Chondrocyte (in vitro differentiated cells): ENCODE measurements at places on chromosomes 3 and 15. TPM values are rescaled to one million over a fixed set of nuclear protein-coding genes. Genes with fewer than 3 reads are reported as not detected.

GRCh38 chr3:61595288-61595687 is 33.9 kb downstream of the PTPRG start:
- H3K4me1 ChIP-seq, result peaks cover 20% of the 10 kb centered on the region
- no peak overlapping the region for H3K4me3 ChIP-seq
- DNase-seq, result no peak
- H3K27ac ChIP-seq, result no peak overlapping the region
- no peaks in the 10 kb centered on the region for H3K27me3 ChIP-seq

The SYNPR gene
- total RNA-seq, result not detected in 3 replicates

The GMPS gene
- 56.0 to 66.8 TPM (median 56.4 TPM) in 3 replicates for total RNA-seq

DNA sequence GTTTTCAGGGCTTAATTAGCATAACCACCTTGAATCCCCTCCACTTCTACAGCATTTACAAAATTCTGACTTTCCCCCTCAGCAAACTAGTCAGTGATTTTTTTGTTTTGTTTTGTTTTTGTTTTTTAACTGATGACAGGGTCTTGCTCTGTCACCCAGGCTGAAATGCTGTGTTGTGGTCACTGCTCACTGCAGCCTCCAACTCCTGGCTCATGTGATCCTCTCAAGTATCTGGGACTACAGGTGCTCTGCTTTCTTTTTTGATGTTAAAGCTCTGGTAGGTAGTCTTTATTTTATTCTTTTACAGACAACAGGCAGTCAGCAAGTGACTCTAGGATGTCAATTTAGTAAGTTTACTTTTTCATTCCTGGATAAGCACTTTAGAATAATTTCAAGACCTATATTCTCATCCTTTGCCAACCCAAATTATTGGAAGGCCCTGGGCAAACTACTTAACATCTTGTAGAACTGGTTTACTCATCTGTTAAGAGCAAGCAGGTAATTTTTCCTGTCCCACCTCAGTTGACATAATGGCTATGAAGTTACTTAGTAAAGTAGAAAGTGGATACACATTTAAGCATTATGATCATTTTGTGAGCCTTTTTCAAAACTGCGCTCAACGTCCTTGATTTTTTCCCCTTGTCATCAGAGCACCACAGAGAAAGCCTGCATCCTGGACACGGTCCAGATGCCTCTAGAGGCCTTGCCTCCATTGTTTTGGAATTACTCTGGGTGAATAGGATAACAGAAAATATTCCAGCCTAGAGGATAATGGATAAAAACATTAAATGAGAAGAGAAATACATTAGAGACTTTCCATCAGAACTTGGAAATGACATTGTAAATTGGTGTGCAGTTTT is 69.9 kb upstream of the NDUFB4 start:
- H3K27ac ChIP-seq, result no peak overlapping the region
- no peaks in the 10 kb centered on the region for H3K36me3 ChIP-seq
- H3K4me3 ChIP-seq, result no peak overlapping the region
- no peaks in the 10 kb centered on the region for H3K27me3 ChIP-seq
- DNase-seq, result no peak
- H3K4me1 ChIP-seq, result no peaks in the 10 kb centered on the region

- no peak overlapping the region for H3K27ac ChIP-seq
- H3K4me1 ChIP-seq, result no peaks in the 10 kb centered on the region
- H3K27me3 ChIP-seq, result peaks cover 35% of the 10 kb centered on the region
- no peaks in the 10 kb centered on the region for H3K36me3 ChIP-seq
- no peak overlapping the region for H3K4me3 ChIP-seq
These were observed 71.9 kb upstream of the GOLGA8B start for GRCh38 chr15:34655326-34655725.

The CCK gene
- total RNA-seq, result not detected in 3 replicates

The SNX22 gene
- total RNA-seq, result 0.15 to 0.28 TPM (median 0.27 TPM) in 3 replicates

GRCh38 chr3:113673593-113673992 is 22.8 kb downstream of the USF3 start:
- peaks cover 15% of the 10 kb centered on the region for H3K36me3 ChIP-seq
- H3K4me3 ChIP-seq, result no peak overlapping the region
- peaks cover 11% of the 10 kb centered on the region for H3K4me1 ChIP-seq
- H3K27ac ChIP-seq, result no peak overlapping the region

- H3K4me1 ChIP-seq, result no peaks in the 10 kb centered on the region
- no peak for DNase-seq
- H3K4me3 ChIP-seq, result no peak overlapping the region
- peaks cover 9% of the 10 kb centered on the region for H3K27me3 ChIP-seq
These were observed 29.0 kb downstream of the HAPLN3 start for GRCh38 chr15:88866295-88866881.

GRCh38 chr3:151990696-151991376 is 117.4 kb downstream of the SUCNR1 start:
- no peak for DNase-seq
- no peaks in the 10 kb centered on the region for H3K27me3 ChIP-seq
- no peak overlapping the region for H3K27ac ChIP-seq
- peaks cover 4% of the 10 kb centered on the region for H3K4me1 ChIP-seq

DNA sequence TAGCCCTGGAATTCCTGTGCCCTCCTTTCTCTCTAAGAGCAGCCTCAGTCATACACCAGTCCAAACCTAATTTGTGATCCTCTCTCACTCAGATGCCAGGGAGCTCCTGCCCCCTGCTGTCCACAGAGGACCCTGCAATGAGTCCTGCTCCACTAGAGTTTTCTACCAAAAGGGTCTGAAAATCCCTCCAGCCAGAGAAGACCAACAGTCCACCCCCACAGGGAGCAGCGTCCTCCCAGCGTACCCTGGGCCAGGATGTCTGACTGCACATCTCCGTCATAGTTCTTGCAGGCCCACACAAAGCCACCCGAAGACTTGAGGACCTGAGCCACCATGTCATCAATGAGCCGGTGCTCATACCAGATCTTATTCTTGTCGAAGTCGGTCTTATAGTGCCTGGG is 15.4 kb downstream of the IDH2 start:
- H3K36me3 ChIP-seq, result peaks cover 35% of the 10 kb centered on the region
- peaks cover 9% of the 10 kb centered on the region for H3K4me1 ChIP-seq
- H3K27me3 ChIP-seq, result no peaks in the 10 kb centered on the region
- no peak overlapping the region for H3K27ac ChIP-seq
- no peak overlapping the region for H3K4me3 ChIP-seq

The PDZRN3 gene
- 19.4 to 31.0 TPM (median 20.0 TPM) in 3 replicates for total RNA-seq

- no peak overlapping the region for H3K4me3 ChIP-seq
- H3K36me3 ChIP-seq, result no peaks in the 10 kb centered on the region
- no peak for DNase-seq
- no peaks in the 10 kb centered on the region for H3K4me1 ChIP-seq
- no peak overlapping the region for H3K27ac ChIP-seq
These were observed 157.7 kb upstream of the BCL6 start for GRCh38 chr3:187902936-187903335.

GRCh38 chr3:64813326-64813725 is 125.5 kb upstream of the ADAMTS9 start:
- no peak overlapping the region for H3K27ac ChIP-seq
- H3K4me3 ChIP-seq, result no peak overlapping the region
- H3K4me1 ChIP-seq, result peaks cover 24% of the 10 kb centered on the region
- H3K27me3 ChIP-seq, result peaks cover 2% of the 10 kb centered on the region
- no peaks in the 10 kb centered on the region for H3K36me3 ChIP-seq

DNA sequence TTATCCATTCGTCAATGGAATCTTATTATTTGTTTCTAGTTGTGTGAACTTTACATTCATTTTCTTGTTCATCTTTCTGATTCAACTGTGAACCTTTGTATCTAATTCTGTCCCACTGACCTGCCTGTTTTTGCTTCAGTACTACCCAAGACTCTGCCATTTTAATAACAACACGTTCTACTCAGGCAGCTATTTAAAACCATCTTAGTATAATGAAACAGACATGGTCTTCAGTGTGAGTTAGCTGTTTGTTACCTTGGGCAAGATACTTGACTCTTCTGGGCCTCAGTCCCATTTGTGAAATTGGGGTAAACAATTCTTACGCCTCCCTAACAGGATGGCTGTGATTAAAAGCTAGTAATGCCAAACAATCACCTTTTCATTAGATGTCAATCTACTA is 1.6 kb downstream of the BTBD1 start:
- H3K4me3 ChIP-seq, result peak overlapping the region; percentile 77
- H3K27ac ChIP-seq, result peak overlapping the region; percentile 39
- DNase-seq, result no peak
- no peaks in the 10 kb centered on the region for H3K27me3 ChIP-seq

The HYAL2 gene
- 31.3 to 37.0 TPM (median 36.8 TPM) in 3 replicates for total RNA-seq

DNA sequence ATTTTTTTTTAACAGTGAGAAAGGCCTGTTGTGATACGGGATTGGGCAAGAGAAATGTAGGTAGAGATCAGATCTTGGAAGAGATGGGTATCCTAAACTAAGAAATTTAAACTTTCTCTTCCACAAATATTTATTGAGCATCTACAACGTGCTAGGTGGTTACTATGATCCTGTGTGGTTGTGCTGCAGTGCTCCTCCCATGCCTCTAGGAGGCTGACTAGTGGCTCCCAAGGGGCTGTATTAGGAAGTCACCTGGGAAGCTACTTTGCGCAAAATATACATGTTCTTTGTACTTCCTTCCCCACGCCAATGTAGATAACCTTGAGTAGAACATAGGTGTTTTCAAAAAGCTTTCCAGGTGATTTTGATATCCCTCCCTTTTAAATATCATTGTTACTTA is 27.2 kb downstream of the USP3 start:
- H3K27me3 ChIP-seq, result no peaks in the 10 kb centered on the region
- H3K4me1 ChIP-seq, result peaks cover 18% of the 10 kb centered on the region
- no peak for DNase-seq
- H3K4me3 ChIP-seq, result no peak overlapping the region
- no peaks in the 10 kb centered on the region for H3K36me3 ChIP-seq
- H3K27ac ChIP-seq, result no peak overlapping the region

DNA sequence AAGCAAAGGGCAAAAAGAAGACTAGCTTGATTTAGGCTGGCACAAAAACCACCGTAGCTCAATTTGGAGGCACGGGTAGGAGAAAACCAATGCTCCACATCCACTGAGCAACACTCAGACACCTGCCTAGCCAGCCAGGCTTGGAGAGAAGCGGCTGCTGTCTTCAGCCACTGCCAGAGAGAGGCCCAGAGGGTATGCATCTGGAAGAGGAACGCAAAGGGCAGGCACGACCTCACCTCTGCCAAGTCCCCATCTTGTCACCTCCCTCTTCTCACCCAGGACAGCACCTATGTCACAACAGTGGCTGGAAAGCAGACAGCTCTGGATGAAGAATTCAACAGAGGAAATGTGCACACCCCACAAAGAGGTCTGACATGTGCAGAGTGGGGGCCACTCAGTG is 93.5 kb downstream of the ADAMTS17 start:
- H3K36me3 ChIP-seq, result no peaks in the 10 kb centered on the region
- H3K4me1 ChIP-seq, result peaks cover 17% of the 10 kb centered on the region
- no peaks in the 10 kb centered on the region for H3K27me3 ChIP-seq

The IQCF5 gene
- not detected in 3 replicates for total RNA-seq

DNA sequence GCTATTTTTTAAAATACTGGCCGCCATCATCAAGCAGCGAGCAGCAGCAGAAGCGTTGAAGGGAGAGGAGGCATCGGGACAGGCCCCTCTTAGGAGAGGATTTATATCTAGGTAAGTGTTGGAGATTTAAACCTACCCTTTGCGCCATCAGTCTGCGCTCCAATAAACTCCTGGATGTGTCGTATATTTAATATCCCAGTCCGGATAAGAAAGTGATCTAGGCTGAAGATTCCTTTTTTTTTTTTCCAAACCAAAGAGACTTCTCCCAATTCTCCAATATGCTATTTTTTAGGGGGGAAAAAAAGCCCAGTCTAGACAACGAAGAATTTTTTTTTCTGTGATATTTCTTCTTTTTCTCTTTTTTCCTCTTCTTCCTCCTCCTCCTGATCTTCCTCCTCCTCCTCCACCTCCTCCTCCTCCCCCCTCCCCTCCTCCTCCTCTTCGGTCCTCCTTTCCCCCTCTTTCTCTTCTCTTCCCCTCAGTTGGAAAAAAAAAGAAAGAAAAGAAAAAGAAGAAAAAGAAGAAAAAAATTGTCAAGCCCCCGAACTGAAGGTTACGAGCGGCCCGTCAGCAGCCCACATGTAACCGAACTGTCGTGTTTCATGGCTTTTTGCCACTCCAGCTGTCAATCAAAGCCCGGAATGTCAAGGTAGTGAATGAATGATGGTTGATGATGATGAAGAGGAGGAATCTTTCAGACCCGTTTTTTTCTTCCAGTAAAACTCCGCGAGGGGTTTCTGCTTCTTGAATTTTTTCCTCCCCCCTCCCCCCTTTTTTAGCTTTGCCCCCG is 835 bp downstream of the MEIS2 start:
- H3K4me1 ChIP-seq, result peaks cover 42% of the 10 kb centered on the region
- peak overlapping the region; percentile 100 for H3K27ac ChIP-seq
- peaks cover 16% of the 10 kb centered on the region for H3K27me3 ChIP-seq
- peaks cover 5% of the 10 kb centered on the region for H3K36me3 ChIP-seq
- DNase-seq, result no peak

GRCh38 chr3:177426878-177427495 is 229.7 kb upstream of the TBL1XR1 start:
- H3K4me1 ChIP-seq, result peaks cover 42% of the 10 kb centered on the region
- no peak for DNase-seq
- no peak overlapping the region for H3K27ac ChIP-seq
- H3K36me3 ChIP-seq, result no peaks in the 10 kb centered on the region
- H3K27me3 ChIP-seq, result no peaks in the 10 kb centered on the region

The KCNH8 gene
- not detected in 3 replicates for total RNA-seq

DNA sequence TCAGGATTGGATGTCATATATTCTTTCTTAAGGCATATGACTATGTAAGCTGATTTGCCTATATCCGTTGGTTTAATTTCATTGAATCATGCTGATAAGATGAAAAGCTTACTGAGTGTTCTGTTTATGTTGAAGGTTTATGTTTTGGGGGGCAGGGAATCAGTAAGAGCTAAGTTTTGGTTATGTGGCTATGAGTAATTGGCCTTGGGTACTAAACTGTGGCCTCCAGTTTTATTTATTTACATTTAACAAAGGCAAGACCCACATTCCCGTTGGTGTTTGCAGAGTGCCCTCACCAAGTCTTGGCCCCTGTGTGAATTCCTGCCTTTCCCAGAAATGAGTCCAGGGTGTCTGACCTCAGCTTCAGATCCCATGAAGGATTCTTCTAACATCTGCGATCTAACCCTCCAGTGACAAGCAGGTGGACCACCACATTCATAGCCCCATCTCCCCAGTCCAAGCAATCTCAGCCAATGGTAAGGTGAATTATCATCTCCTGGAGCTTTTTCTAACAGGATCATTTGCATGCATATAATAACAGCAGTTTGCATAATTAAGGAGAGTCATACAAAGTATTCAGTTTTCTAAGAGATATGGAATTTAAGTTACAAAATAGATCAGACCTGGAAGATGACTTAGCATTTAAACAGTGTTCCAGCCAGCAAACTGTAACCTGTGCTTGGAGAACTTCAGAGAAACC is 27.4 kb downstream of the GLDN start:
- H3K27ac ChIP-seq, result no peak overlapping the region
- no peak for DNase-seq
- H3K4me3 ChIP-seq, result no peak overlapping the region
- no peaks in the 10 kb centered on the region for H3K36me3 ChIP-seq
- peaks cover 15% of the 10 kb centered on the region for H3K4me1 ChIP-seq

DNA sequence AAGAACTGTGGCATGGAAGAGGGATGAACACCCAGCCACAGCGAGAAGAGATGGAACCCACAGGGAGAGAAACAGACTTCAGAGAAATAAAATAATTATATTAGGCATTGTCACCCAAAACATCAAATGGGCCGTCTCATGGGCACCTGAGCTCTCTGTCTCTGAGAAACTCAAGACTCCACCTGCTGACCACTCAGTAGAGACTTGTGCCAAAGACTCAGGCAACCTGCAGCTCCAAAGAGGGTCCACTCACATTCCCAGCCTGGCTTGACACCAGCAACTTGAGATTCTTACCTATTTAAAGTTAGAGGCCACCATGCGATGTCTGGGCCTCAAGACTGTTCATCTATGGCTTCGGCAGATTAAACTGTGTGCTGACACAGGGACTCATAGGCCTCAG is 12.0 kb downstream of the SEMA5B start:
- no peak overlapping the region for H3K27ac ChIP-seq
- no peak overlapping the region for H3K4me3 ChIP-seq
- peaks cover 23% of the 10 kb centered on the region for H3K27me3 ChIP-seq
- no peak for DNase-seq
- no peaks in the 10 kb centered on the region for H3K4me1 ChIP-seq
- H3K36me3 ChIP-seq, result peaks cover 33% of the 10 kb centered on the region
